ENCODE measurements at places on chromosomes 6 and 20.
A peak's percentile ranks its signal among the peaks of the same experiment; 100 is the strongest.

- DNase-seq, result no peak
Observed at GRCh38 chr6:3446184-3446583, 10.7 kb downstream of the SLC22A23 start.

DNA sequence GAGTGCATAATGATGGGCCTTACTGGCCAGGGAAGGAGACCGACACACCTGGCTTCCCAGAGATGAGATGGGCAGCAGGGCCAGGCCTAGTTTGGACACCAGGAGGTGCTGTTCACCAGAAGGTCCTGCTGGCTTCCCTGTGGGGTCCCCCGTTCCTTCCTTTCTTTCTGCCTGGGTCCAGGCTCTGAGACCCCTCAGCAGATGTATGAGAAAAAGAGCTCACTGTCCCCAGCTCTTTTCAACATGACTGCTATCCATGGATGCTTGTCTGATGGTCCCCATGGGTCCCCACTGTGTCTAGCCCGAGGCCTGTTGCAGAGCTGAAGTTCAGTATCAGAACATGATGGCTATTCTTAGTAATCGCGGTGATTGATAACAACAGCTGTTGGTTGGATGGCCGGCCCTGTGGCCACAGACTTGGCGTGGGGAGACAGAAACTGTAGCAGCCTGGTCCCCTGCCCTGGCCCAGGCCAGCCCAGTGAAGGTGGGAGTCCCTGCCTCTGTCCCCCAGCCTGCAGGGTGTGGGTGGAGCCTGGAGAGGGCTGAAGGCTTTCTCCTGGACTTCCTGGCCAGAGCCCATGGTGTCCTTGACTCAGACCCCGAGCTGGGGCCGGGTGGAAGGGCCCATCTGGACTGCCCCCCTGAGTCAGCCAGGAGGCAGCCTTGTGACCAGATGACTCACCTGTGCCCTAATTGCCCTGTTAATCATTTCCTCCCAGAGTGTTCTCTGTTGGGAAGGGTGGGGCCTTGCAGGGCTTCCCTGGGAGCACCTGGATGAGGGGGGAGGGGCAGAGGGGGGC, 9.9 kb upstream of the BAK1 start:
- DNase-seq, result peak; percentile 93

DNA sequence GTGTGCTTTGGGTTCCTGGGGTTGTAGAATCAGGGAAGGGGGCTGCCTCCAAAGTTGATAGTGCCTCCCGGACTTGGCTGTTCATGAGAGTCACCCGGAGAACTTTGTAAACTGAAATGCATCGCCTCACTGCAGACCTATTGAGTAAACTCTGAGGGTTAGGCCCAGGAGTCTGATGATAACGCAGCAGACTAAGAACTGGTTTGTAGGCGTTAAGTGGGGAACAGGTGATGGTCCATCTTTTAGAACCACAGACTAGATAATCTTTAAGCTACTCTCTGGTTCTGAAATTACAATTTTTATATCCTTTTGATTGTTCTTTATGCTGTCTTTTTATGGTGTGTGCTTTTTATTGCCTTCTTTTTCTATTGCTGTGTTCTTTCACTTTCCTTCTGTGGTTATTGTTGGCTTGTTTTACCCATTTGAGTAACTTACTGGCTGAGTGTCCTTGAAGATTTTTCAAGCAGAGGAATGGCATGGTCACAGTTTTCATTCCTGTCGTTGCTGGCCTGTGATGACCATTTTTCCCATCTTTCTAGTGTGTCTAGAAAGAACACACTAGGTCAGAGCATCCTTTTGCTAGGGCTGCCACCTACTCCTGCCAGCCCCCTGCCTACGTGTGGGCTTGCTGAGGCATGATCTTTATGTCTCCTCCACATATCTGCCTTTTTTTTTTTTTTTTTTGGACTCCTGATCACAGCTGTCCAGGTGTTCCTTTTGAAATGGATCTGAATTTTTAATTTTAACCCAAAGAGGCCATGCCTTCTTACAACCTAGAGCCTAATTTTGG, 30.9 kb downstream of the LRRC1 start:
- no peak for DNase-seq

DNA sequence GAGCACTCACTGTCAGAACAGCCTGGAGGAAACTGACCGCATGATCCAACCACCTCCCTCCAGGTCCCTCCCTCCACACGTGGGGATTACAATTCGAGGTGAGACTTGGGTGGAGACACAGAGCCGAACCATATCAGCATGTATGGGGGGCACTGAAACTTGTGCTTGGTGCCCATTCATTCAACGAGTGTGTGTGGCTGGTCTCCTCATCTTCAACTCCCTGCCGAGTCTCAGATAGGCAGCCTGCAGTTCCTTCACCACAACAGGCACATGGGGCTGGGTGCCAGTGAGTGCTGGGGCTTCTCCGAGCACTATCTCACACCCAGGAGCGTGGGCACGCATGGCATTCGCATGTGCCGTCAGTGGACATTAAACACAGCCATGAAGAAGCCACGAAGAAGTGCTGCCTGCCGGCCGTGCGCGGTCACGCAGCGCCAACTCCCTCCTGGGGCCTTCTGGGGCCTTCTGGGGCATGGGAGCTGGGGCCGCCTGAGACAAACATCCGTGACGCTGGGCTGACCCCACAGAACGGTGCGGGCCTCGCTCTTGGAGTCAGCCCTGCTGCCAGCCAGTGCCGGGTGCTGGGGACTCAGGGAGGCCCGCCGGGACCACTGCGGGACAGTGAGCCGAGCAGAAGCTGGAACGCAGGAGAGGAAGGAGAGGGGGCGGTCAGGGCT, 714 bp upstream of the RTEL1 start:
- no peak for DNase-seq

DNA sequence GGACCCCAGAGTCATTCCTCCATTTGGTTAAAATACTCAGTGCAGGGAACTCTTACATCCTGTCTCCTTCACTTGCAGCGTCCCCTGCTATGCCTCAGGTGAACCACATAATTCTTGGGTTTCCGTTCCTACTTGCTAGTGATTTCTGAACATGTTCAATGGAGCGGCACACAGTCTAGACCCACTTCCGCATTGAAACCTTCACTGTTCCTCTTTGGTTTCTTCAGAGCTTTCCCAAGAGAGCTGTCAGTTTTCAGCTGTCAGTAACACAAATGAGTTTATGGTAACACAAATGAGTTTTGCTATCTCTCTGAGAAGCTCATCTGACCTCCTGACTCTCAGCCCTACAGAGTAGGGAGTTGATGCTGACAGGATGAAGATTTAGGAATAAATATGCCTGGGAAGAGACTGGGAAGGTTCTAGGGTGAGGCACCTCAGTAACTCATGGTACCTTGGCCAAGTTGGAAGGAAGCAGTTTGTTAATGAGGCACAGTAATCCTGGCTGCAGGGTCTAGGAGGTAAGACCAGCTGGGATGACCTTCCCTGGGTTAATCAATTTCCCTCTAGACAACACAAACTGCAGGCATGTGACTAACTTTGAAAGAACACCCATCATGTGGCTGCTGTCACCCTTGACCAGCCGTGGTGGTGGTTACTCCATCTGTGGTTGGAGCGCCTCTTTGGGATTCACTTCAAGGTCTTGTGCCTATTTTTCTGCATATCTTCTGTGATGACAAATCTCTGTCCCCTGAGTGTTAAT, 5.4 kb downstream of the SYS1 start:
- DNase-seq, result no peak

GRCh38 chr6:158026901-158027589, 45.4 kb downstream of the SYNJ2 start:
- DNase-seq, result no peak

- DNase-seq, result no peak
Observed at GRCh38 chr20:25054096-25054820, 3.7 kb downstream of the ACSS1 start.

GRCh38 chr6:140909156-140909555, 1223.6 kb upstream of the GJE1 start:
- no peak for DNase-seq

DNA sequence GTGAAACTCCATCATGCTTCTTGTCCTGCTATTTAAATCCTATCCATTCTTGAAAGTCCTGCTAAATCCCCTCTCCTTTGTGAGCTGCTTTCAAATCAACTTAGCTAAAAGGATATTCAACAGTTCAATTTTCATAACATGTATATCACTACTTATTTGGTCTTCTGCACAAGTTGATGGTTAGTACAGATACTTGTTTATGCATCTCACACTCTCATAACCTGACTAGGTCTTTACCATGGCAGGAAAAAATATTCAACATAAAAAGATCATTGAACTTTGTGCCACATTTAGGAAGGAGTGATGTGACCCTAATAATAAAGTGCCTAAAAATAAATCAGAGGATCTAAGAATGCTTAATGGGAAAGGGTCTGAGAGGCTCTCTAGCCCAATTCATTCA, 148.2 kb downstream of the RALGAPA2 start:
- DNase-seq, result no peak

DNA sequence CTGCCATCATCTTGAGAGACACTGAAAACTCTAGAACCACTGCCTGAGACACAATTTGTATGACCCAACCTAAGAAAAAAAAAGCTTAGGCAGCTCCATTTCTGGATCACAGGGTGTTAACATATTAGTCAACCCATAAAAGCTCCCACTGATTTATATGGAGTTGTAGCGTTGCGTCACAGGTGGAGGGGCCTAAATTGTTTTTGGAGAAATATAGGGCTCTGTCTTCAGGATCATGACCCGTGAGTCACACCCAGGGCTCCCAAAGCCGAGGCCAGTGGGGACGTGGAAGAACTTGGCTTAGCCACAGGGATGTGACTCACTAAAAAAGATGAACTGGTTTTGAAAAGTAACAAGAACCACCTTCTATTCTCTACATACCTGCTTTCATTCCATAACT, 116.5 kb upstream of the BMP2 start:
- peak; percentile 69 for DNase-seq

GRCh38 chr20:62583424-62583920, 58.8 kb upstream of the SLCO4A1 start:
- no peak for DNase-seq

- DNase-seq, result no peak
Observed at GRCh38 chr6:143295932-143296331, 154.6 kb downstream of the ADAT2 start.

GRCh38 chr6:90458353-90459224, 128.3 kb downstream of the MAP3K7 start:
- DNase-seq, result no peak

DNA sequence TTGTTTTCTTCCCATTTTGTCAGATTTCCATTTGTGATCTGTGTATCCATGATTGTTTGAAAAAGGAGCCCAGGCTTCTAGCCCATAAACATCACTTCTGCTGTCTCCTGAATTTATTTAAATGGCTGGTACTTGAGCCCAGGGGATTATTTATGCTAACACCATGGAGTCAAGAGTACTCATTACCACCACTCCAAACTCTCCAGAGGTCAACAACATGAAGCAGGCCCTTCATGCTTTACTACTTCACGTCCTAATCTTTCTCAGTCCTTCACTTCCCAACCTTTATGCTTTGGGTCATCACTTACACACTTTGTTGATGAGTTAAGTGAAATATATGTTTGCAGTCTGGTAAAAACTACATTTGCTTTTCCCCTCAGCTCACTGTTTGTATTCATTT, 247.8 kb downstream of the BMP2 start:
- no peak for DNase-seq

- DNase-seq, result no peak
Observed at GRCh38 chr6:116512111-116512559, 696 bp downstream of the CALHM5 start.

GRCh38 chr6:3471286-3471685, 14.4 kb upstream of the SLC22A23 start:
- no peak for DNase-seq

- no peak for DNase-seq
Observed at GRCh38 chr6:149259753-149260152, 57.8 kb upstream of the TAB2 start.

DNA sequence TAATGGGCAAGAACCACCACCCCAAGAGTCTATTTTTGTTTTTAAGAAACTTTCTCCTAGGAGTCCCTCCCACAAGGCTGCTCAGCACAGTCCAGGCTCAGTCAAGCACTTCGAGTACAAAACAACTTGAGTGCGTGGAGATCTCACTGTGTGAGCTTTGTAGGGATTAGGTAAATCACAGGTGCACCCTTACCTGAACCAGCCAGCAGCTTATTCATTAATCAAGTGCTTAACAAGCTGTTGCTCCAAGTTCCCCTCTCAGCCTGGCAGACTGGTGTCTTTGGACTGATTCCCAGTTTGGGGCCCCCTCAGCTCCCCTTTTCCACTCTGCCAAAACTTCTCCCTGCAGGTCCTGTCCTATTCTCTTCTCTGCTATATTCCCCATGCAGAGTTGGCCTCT, 133.1 kb downstream of the LY86 start:
- no peak for DNase-seq

- no peak for DNase-seq
Observed at GRCh38 chr6:163525926-163526325, 111.4 kb downstream of the QKI start.

DNA sequence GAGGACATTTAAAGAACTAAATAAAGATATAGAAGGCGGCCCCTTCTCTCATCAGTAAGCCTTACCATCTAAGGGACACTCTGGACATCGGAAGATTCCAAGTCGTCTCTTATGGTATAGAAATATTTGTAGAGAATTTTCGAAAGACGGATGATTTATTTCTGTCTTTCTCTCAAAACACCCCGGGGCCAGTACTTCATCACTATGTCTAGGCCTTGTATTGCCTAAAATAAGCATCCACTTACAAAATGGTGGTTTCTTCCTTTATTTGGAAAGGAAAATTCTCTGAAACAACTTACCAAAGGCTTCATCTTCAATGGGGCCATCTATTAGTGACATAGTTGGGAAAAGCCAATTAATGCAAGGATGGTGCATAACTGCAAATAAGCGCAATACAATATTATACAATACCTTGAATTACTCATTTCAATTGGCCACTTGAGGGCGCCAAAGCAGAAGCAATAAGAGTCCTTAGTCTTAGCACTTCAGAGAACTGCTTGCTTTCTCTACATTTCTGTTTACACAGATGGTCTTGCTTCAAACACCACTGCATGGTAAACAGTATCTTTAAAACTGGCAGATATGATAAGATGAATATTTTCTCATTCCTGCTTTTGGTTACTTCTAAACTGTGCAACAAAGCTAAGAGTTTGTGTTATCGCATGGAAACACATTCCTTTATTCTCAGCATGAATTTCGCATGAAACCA, 113.2 kb downstream of the VIP start:
- DNase-seq, result no peak

- DNase-seq, result no peak
Observed at GRCh38 chr6:131597446-131597845, 24.4 kb downstream of the ARG1 start.

All from psoas muscle (tissue), 8 donors.